Motor neuron (in vitro differentiated cells): ENCODE measurements at places on chromosomes 12 and 14.

DNA sequence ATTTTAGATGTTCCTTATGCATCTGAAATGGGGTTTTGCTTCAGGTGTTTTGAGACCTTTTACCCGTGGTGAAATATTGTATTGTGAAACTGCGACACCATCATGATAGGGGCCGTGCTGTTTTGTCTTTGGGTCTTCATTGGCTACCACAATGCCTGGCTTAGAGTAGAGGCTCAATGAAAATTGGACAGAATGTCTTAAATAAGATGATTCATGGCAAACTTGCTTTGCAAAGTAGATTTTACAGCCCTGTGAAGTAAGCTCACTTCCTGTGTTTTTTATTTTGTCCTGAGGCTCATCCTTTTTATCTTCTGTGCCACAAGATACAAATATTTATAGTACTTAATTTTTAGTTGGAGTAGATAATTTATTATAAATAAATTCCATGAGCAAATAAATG is 111.3 kb upstream of the FRMD6 start:
- ATAC-seq = peak; percentile 31

DNA sequence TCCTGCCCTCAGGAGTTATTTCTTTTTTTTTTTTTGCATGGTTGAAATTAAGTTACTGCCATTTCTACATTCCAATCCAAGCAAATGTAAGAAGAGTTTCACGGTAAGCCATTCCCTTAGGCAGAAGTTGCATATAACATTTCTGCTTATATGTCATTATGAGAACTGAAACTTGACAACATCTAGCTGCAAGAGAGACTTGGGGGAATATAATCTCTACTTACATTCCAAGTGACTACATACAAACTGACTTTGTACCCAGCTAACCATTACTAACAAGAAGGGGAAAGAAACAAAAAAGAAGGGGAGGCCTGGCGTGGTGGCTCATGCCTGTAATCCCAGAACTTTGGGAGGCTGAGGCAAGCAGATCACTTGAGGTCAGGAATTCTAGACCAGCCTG is 7.3 kb upstream of the RESF1 start:
- no peak for ATAC-seq

GRCh38 chr12:70383484-70383883 is 17.4 kb downstream of the KCNMB4 start:
- no peak for ATAC-seq

DNA sequence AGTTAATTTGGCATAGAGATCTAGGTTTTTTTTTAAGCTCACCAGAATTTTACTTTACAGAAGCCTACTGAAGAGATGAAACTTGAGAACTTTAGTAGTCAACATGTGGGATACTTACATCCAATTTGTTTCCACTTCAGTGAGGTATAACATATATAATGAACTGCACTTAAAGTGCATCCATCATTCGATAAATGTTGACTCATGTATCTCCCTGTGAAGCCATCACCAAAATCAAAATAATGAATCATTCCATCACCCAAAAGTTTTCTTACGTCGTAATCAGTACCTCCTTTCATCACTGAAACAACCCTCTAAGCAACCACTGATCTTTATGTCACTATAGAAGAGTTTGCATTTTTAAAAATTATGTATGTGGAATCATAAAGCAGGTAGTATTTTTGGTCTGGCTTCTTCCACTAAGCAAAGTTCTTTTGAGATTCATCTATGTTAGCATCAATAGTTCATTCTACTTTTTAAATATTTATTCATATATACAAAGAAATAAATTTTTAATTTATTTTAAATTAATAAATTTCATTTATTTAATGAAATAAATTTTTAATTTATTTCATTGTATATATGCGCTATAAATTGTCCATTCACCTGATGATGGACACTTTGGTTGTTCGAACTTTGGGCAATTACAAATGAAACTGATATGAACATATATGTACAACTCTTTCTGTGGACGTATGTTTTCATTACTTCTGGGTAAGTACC is 2.0 kb upstream of the CPNE8 start:
- no peak for ATAC-seq

DNA sequence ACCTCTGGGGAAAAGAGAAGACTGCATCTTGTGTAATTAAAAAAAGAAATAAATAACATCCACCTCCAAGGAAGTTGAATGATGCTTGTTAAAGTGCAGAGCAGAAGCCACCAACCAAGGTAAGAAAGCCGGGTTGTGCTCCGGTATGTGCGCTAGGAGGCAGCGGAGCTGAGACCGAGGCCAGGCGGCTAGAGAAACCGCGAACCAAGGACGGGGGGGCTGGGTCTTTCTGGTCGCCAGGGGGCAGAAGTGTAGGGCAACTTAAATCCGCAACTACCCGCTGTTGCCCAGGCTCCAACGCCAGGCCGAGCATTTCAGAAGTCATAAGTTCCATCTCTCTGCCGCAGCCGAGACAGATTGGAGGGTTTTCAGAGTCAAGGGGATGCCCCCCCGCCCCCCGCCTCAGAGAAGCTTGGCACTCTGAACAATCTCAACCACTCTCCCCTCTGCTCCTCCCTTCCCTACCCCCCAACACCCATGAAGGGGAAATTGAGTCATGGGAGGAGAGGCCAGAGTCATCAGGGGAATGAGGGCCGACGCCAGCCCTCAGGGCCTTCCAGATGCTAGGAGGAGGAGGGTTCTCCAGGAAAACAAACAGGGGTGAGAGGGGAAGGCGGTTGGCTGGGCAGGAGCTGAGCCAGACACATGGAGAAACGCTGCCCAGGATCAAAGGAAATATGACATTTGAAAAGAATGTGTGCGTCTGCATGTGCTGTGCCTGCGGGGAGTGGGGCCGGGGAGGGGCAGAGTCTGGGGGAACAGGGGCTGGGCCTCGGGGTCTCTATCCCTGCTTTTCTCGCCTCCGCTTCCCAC is 2.2 kb upstream of the NFATC4 start:
- ATAC-seq = peak; percentile 33
